ENCODE measurements at places on chromosomes 1 and 21. TPM values are rescaled to one million over a fixed set of nuclear protein-coding genes. Genes with fewer than 3 reads are reported as not detected.

DNA sequence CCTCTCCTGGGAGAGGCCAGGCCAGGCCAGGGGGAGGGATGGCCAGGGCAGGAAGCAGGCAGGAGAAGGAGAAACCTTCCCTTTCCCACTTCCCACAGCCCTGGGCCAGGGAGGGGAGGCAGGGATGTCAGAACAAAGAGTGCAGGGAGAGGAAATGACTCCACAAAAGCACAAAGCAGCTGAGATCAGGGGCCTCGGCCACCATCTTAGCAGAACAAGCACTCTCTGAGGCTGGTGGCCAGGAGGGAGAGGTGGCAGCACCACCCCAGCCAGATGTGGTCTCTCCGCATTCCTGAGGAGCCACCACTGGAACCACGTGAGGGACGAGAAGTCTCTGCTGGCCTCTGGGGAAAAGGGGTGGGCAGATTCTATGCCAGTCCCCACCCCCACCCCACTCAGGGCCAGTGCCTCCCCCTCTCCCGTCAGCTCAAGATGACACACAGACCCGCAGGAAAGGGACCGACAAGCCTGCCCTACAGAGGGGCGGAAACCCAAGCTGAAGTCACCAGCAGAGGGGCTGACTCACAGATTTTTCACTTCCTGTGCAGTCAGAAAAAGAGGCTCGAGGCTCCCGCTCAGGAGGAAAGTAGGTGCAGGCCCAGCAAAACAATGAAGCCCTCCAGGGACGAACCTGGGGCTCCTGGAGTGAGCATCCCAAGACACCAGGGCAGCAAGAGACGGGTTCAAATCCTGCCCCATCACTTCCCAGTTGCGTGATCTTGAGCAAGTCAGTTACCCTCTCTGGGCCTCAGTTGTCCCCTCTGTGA is 24.1 kb upstream of the ALDH4A1 start:
- H3K36me3 ChIP-seq: peaks cover 8% of the 10 kb centered on the region
- H3K27me3 ChIP-seq: no peaks in the 10 kb centered on the region

The ADORA1 gene
- total RNA-seq: not detected

- H3K27ac ChIP-seq: no peak overlapping the region
- H3K4me3 ChIP-seq: no peak overlapping the region
- no peaks in the 10 kb centered on the region for H3K36me3 ChIP-seq
- no peaks in the 10 kb centered on the region for H3K27me3 ChIP-seq
- no peaks in the 10 kb centered on the region for H3K4me1 ChIP-seq
These were observed 9.8 kb upstream of the KCNA3 start for GRCh38 chr1:110684491-110684890.

The MIER1 gene
- total RNA-seq: 42.2 TPM

GRCh38 chr1:160428053-160428452 is 27.7 kb downstream of the VANGL2 start:
- peaks cover 29% of the 10 kb centered on the region for H3K4me1 ChIP-seq
- H3K36me3 ChIP-seq: 0 out of 2 replicates have a peak, but pooled peaks cover 8% of the 10 kb centered on the region
- no peak overlapping the region for H3K4me3 ChIP-seq
- H3K27me3 ChIP-seq: no peaks in the 10 kb centered on the region

The GJA8 gene
- not detected for total RNA-seq

The DDR2 gene
- 52.7 TPM for total RNA-seq

GRCh38 chr1:60924964-60925798 is 157.2 kb upstream of the NFIA start:
- H3K36me3 ChIP-seq: no peaks in the 10 kb centered on the region
- H3K27ac ChIP-seq: no peak overlapping the region
- no peak overlapping the region for H3K4me3 ChIP-seq
- no peak for DNase-seq

DNA sequence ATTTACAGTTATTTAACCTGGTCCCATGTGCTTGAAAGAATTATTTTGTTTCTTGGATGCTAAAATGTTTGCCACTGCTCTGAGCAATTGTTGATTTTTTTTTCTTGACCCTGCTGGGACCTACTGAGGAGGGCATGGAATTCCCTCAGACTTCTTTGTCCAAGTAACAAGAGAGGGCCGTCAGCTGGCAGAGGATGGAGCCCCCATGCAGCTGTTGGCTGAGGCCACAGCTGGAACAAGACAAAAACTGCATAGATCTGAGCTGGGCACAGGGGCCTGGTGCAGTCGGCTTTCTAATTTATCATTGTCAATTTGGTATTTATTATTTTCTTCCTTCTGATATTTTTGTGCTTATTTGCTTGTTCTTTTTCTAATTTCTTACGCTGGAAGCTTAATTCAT is 39.6 kb upstream of the ABCG1 start:
- H3K27me3 ChIP-seq: no peaks in the 10 kb centered on the region
- DNase-seq: no peak
- no peak overlapping the region for H3K27ac ChIP-seq
- H3K4me1 ChIP-seq: no peaks in the 10 kb centered on the region
- no peaks in the 10 kb centered on the region for H3K36me3 ChIP-seq
- H3K4me3 ChIP-seq: no peak overlapping the region

DNA sequence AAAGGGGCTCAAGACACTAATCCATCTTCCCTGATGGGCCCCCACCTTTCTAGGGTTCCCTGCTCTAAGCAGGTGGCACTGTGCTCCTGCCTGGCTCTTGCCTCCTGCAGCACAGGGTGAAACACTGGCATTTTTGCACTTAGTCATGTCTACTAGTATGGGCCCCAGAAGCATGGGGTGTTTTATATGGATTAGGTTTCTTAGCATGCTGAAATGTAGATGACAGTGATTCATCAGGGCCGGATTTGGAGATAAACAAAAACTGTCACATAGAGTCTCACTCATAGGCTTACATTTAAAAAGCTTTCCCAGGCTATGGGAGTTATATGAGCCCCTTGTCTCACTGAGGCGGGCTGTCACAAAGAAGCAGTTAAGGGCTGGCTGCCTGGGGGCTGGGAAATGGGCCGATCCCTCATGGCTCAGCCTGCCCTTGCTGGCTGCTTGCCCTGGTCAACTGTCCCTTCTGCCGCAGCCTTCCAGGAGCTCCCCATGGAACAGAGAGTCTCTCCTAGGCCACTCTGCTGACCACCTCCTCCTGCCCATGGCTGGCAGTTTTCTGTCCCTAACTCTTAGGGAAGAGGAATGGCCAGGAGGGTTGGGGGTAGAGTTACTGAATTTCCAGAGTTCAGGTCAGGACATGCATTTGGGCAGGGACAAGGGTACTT is 6.5 kb downstream of the GALNT2 start:
- no peaks in the 10 kb centered on the region for H3K27me3 ChIP-seq
- H3K36me3 ChIP-seq: no peaks in the 10 kb centered on the region
- DNase-seq: peak; percentile 81
- peaks cover 65% of the 10 kb centered on the region for H3K4me1 ChIP-seq

DNA sequence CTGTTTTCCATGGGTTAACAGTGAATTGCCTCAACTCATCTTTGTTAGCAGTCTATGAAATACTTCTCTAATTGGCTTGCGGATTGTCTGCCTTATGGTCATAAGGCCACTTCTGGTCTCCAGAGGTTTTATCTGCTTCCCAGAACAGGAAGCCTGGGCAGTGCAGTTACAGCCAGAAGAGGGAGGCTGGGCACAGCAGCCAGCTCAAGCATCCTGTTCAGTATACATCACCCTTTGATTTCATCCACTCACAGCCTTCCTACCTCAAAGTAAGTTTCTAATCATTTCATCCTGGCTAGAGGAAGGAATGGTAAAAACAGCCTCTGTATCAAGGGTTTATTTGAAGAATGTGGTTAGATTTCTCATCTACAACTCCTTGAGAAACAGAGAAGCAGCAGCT is 311.5 kb upstream of the DEPDC1 start:
- H3K27me3 ChIP-seq: no peaks in the 10 kb centered on the region
- DNase-seq: no peak
- no peak overlapping the region for H3K4me3 ChIP-seq
- H3K4me1 ChIP-seq: no peaks in the 10 kb centered on the region
- no peak overlapping the region for H3K27ac ChIP-seq

- H3K36me3 ChIP-seq: no peaks in the 10 kb centered on the region
- no peaks in the 10 kb centered on the region for H3K27me3 ChIP-seq
- DNase-seq: no peak
- H3K4me1 ChIP-seq: no peaks in the 10 kb centered on the region
These were observed 532.5 kb upstream of the ADGRL4 start for GRCh38 chr1:79539001-79539400.

GRCh38 chr1:66750577-66750976 is 1.7 kb upstream of the DYNLT5 start:
- H3K36me3 ChIP-seq: no peaks in the 10 kb centered on the region
- H3K27me3 ChIP-seq: no peaks in the 10 kb centered on the region

The FNDC5 gene
- total RNA-seq: 0.84 TPM

GRCh38 chr1:105874621-105875020 is 1181.9 kb upstream of the PRMT6 start:
- H3K27ac ChIP-seq: no peak overlapping the region
- DNase-seq: no peak
- no peaks in the 10 kb centered on the region for H3K27me3 ChIP-seq
- no peaks in the 10 kb centered on the region for H3K36me3 ChIP-seq

DNA sequence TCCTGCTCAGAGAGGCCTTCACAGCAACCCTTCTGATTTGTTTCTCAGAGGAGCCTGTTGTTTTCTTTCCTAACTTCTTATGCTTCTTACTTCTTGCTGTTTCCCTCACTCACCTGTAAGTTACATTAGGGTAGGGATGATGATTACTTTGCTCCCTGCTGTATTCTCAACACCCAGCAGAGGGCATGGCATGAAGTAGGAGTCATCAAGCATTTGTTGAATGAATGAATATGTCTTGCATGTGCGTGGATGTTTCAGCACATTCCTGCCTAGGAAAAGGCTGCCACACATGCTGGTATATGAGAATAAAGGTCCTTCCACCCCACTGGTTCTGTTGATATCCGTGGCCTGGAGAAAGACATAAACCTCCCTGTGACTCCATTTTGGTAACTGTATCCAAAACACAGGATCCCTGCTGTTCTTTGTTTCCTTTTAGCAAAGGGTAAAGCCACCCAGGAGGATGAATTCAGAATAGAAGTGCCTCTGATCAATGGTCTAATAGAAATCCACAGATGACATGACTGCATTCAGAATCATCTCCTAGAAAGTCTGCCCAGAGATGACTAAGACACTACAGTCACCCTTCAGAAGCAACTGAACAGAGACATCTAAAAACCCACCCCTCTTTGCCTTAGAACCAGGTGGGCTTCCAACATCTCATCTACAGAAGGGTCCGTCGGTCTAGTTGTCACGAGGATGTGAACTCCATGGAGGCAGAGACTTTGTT is 168.8 kb downstream of the ZSCAN20 start:
- no peaks in the 10 kb centered on the region for H3K27me3 ChIP-seq
- no peak overlapping the region for H3K4me3 ChIP-seq
- no peaks in the 10 kb centered on the region for H3K4me1 ChIP-seq
- no peak overlapping the region for H3K27ac ChIP-seq
- no peaks in the 10 kb centered on the region for H3K36me3 ChIP-seq
- DNase-seq: no peak

DNA sequence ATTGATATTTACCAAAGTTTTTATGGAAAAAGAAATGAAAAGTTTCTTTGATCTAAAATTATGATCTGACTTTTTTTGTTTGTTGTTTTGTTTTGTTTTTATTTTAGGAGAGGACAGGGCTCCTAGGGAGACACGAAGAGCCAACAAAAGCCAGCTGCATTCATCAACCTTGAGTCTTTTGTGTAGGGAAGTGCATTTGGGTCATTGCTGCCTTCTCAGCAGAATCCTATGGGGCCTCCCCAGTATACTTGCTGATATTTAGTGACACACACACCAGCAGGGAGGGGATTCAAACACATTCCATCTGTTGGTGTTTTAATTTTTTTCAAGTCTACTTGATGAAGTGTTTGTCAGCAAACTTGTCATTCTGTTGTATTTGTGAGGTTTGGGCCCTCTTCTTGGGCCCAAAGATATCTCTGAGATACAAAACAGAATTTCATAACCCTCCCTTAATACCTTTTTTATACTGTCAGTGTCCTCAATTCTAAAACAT is 203.5 kb downstream of the NTNG1 start:
- no peaks in the 10 kb centered on the region for H3K27me3 ChIP-seq
- H3K4me1 ChIP-seq: no peaks in the 10 kb centered on the region
- no peak overlapping the region for H3K27ac ChIP-seq
- no peak for DNase-seq
- H3K4me3 ChIP-seq: no peak overlapping the region

DNA sequence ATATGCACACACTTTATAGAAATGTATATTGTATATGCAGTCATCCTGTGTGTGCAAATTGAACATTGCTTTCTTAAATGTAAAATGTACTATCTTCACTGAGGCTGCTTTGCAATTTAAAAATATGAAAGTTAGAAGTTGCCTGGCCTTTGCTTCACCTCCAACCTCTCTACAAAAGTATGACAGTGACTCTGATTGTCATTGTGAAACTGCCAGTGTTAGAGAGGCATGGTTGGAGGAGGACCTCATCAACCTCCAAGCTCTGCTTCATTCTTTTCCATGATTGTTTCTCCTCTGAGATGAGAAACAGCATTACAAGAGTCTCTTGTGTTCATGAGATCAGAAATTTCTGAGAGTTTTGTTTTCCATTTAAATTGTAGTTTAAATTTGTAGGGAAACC is 185.5 kb downstream of the ZC3H11B start:
- no peak for DNase-seq
- no peak overlapping the region for H3K4me3 ChIP-seq
- no peaks in the 10 kb centered on the region for H3K27me3 ChIP-seq
- no peaks in the 10 kb centered on the region for H3K36me3 ChIP-seq
- peaks cover 31% of the 10 kb centered on the region for H3K4me1 ChIP-seq
- no peak overlapping the region for H3K27ac ChIP-seq

The CFHR1 gene
- total RNA-seq: not detected

All from SJSA1 (cell line).